ENCODE measurements at places on chromosomes 12 and 14. TPM values are rescaled to one million over a fixed set of nuclear protein-coding genes. Genes with fewer than 3 reads are reported as not detected.

Gene TMEM179
- 0.13 TPM for total RNA-seq

DNA sequence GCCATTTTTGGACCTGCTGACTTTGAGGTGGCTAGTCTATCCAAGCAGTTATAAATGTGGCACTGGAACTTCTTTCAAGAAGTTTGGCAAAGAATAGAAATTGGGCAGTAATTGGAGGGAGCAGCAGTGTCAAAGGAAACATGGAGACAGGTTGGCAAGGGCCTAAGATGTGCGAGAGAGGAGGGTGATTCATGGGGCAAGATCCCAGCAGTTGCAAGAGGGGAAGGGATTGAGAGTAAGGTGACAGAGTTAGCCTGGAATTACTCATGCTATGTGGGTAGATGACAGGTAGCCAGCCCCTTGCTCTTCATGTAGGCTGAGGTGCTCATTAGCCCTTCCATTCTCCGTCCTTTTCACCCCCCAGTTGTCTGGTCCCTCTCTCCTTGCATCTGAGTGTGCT, 42.2 kb downstream of the FBXL14 start:
- DNase-seq: no peak

Gene TAC3
- total RNA-seq: not detected

GRCh38 chr12:98754095-98754494, 109.0 kb downstream of the APAF1 start:
- no peak for DNase-seq

Gene TGM1
- 0.64 TPM for total RNA-seq

Gene TCTN2
- 5.9 TPM for total RNA-seq

DNA sequence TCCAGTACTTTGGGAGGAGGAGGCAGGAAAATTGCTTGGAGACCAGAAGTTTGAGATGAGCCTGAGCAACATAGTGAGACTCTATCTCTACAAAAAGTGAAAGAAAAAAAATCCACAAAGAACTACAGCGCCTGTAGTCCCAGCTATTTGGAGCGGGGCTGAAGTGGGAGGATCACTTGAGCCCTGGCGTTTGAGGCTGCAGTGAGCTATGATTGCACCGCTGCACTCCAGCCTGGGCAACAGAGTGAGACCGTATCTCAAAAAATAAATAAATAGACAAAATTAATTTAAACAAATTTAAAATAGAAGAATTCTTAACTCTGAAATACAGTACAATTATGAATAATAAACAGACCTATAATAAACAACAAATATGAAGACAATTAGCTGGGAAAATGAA, 40.9 kb downstream of the ATL1 start:
- DNase-seq: no peak

DNA sequence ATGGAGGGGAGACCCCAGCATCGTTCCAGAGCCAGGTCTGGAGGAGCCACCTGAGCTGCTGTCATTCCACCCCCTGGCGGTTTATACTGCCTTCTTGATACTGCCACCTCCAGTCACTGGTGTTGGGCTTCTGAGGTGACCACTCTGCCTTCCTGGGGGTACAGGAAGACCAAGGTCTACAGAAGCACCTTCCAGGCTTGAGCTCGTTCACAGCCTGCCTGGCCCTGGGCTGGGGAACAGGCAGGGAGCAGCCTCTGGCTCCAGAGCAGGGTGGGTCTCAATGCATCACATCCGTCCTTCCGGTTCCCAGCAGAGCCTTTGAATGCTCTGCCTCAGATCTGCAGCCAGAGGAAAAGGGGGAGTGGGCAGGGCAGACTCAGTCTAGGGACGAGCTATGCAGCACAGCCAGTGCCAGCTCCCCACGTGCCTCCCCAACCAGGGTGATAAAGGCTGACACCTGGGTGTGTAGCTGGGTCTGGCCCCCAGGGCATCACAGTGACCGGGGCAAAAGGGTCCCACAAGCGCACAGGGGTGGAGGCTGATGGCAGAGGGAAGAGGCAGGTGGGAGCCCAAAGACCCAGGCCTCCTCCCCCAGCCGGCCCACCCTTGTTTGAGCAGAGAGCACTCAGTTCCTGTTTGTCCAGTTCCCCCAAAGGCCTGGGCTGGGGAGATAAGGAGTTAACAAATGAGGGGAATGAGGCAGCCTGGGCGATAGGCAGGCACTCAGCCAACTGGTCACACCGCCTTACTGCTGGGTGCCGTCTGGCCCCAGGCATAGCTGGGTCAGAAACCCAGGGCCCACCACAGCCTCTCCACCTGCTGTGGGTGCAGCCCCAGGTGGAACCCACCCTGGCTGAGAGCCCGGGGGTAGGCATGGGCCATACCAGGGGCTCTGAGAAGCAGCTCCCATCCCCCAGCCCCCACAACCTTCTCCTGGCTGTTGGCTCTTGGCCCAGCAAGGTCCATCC, 17.1 kb downstream of the DEGS2 start:
- peak; percentile 94 for DNase-seq

Gene TPPP2
- not detected for total RNA-seq

GRCh38 chr12:1518591-1519516, 75.5 kb downstream of the FBXL14 start:
- DNase-seq: peak; percentile 67

Gene TAS2R10
- total RNA-seq: 0.13 TPM

DNA sequence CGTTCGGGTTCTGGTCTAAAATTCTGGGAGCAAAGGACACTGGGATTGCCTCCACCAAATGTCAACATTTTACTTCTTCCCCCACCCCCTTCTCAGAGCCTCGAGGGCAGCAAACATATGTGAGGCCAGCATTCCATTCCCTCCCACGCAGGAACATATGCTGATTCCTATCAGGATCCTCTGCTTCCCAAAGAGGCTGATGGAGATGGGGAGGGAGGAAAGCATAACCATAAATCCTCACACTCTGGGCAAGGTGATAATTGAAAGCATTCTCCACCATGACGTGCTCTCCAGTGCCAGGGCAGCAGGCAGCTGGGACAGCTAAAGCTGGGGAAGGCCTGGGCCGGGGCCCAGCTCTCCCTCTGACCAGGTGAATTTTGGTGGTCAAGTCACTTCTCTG, 395.0 kb downstream of the ZFP36L1 start:
- DNase-seq: no peak

- no peak for DNase-seq
These were observed 73.6 kb downstream of the OSBPL8 start for GRCh38 chr12:76486011-76486410.

Gene SYCP3
- total RNA-seq: not detected

DNA sequence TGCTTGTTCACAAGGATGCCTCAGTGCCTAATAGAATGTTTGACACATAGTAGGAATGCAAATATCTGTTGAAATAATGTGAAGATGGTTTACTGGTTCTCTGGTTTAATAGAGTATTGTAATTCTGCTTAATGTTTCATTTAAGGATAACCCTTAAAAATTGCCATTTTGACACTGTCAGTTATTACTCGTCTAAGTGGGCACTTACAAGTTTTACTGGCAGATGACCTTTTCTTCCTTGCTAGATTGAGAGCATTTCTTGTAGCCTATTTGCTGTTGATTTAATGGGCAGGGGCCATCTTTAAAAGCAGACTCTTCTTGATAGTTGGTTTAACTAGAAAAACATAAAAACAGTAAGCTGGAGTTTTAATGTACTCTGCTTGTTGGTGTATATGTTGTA, 1.9 kb downstream of the TMEM263 start:
- DNase-seq: no peak

Gene CISTR
- total RNA-seq: not detected

Gene HOXC13
- total RNA-seq: not detected

Gene KLRK1
- total RNA-seq: not detected

GRCh38 chr12:88703790-88704189, 123.5 kb upstream of the KITLG start:
- no peak for DNase-seq

- DNase-seq: peak; percentile 76
These were observed 20.6 kb downstream of the MAPK1IP1L start for GRCh38 chr14:55071870-55072640.

Measured in dermis microvascular lymphatic vessel endothelial cell (primary cell).